Myocyte (in vitro differentiated cells): ENCODE measurements at places on chromosomes 12 and 14.

- DNase-seq, result no peak
Measured at GRCh38 chr14:50013198-50013918, 103.0 kb downstream of the VCPKMT start.

- DNase-seq, result no peak
Measured at GRCh38 chr12:57146961-57147944, at the start of gene LRP1-AS. TSS of gene LRP1-AS (minus strand) at chr12:57147619.

DNA sequence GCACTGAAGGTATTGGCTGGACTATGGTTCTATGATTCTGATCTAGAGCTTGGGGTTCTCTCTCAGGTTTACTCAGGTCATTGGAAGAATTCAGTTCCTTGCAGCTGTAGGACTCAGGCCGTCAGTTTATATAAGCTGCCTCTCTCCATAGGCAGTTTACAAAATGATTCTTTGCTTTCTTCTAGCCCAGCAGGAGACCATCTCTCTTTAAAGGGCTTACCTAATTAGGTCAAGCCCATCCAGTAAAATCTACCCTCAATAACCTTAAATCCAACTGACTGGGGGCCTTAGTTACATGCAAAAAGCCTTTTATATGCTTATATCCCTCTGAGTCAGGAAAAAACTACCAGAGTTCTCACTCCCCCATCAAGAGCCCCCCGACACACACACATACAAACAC, 80.5 kb upstream of the GARIN6 start:
- no peak for DNase-seq

GRCh38 chr14:62364800-62365280, 602.6 kb downstream of the SNAPC1 start:
- DNase-seq, result no peak

GRCh38 chr12:57735952-57736740, 2.4 kb downstream of the AGAP2 start:
- DNase-seq, result peak; percentile 86

GRCh38 chr14:36931791-36932190, 240.6 kb downstream of the SLC25A21 start:
- DNase-seq, result no peak

- no peak for DNase-seq
Measured at GRCh38 chr12:64730588-64730969, 28.6 kb downstream of the GNS start.
